Activated CD4-positive, CD25-positive, alpha-beta regulatory T cell treated with anti-CD3 and anti-CD28 coated beads, Interleukin-2, amount 50 U/mL, for 16 hours (primary cell): ENCODE measurements at places on chromosomes 4 and X.

DNA sequence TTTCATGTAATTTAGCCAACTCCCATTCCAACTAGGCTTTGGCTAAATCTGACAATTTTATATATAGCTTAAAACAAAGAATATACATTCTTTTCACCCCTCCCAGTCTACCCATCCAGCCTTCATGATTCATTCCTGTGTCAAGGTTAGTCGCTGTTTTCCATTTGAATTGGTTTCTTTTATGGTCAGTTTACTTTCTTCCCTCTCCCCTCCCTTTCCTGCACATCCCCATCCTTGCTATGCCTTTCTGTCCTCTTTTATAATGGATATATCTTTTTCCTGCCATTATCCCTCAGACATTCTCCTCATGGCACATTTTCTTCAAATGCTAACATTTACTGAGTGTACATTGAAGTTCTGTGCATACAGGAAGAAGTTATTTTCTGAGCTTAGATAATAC is 4.7 kb downstream of the ZXDB start:
- DNase-seq, result no peak

GRCh38 chr4:152165146-152165545 is 370.7 kb downstream of the FBXW7 start:
- no peak for DNase-seq

DNA sequence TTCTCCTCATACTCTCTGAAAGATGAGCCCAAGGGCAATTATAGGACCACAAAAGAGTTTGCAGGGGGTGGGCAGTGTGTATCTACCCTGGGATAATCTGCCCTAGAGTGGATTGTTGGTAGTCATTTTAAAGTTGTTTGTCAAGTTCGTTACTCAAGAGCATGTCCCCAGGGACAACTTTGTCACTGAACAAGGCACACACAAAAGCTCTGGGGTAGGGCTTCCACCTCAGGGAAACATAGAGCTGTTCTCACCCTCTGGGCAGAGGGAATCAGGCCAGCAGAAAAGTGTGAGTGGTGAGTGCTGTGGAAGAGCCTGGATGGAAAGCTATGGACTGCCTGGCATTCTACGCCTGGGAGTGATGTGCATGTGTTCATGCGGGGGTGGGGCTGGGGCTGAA is 23.3 kb upstream of the LEF1 start:
- no peak for DNase-seq

DNA sequence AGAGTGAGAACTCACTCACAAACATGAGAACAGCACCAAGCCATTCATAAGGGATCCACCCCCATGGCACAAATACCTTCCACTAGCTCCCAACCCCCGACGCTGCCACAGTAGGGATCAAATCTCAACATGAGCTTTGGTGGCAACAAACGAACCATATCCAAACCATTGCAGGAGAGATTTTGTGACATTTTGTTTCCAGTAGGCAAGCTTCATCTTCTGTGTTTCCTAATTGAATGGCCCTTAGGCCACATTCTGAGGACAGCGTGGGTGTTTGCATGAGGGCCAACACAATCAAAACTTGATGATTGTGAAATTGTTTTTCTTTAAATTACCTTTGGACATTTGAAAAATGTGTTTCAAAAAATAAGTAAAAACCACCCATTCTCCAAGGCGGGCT is 102.6 kb upstream of the LNX1 start:
- DNase-seq, result no peak

DNA sequence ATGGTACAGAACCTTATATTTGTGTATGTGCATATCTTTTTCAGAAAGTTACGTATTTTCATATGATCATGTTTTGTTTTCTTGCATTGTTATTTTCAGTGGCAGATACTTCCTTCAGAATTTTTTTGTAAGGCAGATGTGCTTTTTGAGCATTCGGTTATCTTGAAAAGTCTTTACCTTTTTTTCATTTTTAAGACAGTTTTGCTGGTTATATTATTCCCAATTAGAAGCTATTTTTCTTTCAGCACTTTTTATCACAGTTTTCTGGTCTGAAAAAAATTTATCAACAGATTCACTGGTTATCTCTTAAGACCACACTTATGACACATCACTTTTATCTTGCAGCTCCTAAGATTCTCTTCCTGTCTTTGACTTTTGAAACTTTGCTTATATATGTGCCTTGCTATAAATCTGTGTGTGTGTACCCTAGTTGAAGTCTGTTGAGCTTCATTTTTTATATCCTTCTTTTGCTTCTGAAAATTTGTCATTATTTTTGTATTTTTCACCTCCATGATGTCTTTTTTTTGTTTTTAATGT is 53.1 kb downstream of the ZNF732 start:
- DNase-seq, result no peak

DNA sequence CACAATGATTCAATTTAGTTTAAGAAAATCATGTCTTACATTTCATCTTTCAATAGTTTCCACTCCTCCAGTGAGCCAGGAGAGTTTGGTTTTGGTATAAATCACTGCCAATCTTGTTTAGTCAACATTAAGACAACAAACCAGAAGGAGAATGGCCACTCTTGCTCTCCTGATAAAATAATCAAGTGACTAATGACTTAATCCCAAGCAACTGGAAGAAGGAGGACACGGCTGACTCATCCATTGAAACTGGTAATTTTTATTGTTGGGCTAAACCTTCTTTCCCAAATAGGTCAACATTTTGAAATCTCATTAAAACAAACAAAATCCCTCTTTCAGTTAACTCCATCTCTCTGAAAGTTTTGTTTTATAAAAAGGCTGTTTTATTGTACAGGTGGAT is 230.2 kb downstream of the CLCN4 start:
- no peak for DNase-seq

DNA sequence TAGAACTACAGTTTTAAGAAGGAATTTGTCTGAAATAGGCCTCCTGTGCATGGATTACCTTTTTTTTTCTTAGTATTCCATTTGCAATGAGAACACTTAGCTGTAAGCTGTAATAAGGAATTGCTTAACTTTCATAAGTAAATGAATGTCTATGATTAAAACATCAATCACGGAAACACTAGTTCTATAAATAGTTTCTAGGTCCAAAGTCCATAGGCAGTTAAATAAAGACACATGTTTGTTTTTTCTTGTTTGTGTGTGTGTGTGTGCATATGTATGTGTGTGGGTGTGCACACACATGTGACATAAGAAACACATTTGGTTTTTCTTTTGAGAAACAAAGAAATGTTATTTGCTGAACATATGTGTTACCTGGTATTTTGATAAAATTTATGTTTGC is 11.2 kb downstream of the GPRIN3 start:
- DNase-seq, result no peak

GRCh38 chrX:19172741-19173140 is 50.5 kb upstream of the ADGRG2 start:
- no peak for DNase-seq

GRCh38 chr4:24328310-24328709 is 256.0 kb downstream of the DHX15 start:
- DNase-seq, result no peak

DNA sequence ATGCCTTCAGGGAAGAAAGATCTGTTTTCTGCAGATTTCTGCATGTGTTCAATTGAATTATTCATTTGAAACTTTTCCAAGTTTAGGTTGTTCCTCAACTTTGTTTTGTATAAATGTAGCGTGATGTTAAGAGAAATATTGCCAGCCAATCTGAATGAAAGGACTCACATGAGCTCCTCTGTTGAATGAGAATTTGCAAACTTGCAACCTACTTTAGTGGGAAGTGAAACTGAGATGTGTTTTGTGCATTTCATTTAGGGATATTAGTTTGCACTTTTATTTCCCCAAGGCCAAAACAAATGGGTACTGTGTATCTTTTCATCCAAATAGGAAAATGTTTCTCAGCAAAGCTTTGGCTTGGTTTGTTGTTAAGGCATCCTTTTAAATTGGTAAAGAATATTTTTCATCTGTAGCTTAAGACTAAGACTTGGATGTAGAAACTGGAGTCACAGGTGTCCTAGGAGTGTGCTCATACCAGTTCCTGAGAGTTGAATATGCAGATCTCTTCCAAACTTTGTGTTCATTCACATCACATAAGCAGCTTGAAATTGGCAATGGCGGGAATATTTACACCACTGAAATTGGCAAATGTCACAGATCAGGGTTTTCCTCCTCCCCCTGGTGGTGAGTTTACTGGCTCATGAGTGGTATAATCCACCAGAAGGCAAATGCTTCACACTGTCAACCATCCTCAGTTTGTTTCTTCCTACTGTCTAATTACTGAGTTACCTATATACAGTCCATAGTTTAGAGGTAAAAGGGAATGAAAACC is 193.6 kb upstream of the BANK1 start:
- DNase-seq, result no peak

- DNase-seq, result no peak
Measured at GRCh38 chr4:156906325-156906724, 65.3 kb downstream of the PDGFC start.

DNA sequence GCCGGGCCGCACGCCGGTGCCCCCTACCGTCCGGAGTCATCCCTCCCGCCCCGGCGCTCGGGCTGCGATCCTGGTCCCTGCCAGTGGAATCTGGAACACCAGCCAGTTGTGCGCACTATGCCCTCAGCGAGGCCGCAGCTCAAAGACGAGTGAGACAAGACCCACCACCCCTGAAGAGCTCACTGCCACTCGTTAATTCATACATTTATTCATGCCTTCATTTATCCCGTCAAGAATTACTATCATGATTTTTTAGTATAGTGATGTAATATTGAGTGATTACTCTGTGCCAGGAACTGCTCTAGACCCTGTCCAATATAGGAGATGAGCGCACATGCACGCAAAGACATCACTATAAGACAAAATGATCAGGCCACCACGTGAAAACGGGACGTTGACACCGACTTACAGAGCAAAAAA is 247 bp upstream of the PPA2 start:
- no peak for DNase-seq
